ENCODE measurements at places on chromosomes 11 and 22.

DNA sequence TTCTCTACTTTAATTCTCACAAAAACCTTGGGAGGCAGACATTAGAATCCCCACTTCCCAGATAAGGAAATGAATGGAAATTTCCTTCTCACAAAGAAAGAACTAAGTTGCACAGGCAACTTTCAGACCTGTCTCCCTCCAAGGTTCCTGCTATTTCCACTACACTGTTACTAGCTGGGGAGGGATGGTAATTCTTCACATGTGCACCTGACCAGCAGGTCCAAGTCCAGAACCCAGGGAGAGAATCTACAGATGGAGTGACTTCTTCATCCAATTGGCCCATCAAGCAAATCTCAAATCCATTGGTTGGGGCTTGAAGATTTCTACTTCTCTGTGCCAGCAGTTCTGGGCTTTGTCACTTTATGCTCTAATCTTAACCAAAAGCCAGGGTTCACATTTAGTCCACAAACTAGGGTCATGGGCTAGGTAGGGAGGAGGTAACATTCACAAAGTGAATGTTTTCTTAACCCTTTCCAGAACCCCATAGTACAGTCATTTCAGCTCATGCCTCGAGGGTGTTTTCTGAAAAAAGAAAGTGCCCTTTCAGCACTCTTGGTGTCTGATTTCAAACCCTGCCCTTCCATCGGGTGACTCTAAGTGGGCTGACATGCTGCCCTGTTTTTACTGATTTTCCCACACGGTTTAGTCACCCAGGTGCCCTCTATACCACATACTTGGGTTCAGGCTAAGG is 2.7 kb downstream of the POU2AF1 start:
- DNase-seq = no peak

DNA sequence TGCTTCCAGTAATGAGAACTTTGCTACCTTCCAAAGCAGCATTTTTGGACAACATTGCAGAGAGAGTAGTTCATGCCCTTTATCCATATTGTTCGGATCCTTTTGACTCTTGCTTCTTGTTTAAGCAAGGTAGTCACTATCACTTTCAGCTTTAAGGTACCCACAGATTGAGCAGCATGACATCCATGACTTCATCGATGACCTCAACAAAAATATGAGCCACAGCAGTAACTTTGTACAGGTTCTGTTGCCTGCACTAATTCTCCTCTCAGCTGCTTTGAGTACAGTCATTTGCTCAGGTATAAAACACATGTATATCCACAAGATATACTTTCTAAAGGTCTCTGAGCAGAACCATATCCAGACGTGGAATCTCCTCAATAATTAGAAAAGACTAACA is 546.3 kb downstream of the SOX6 start:
- DNase-seq = no peak

DNA sequence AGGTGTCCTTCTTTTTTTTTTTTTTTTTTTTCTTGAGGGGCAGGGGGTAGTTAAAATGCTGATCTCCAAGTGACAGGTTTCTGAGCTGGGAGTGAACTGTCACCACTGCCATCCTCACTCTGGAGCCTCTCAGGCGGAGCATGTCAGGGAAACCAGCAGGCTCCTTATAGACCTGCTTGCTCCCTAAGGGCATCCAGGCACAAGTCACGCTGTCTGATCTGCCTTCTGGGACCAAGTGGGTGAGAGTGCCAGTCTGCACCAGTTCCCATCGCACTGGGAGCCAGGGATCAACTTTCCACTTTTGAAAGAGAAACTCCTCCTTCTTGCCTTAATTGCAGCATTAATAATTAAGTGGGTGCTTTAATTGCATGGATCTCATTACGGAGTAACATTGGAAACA is 537.9 kb upstream of the CADM1 start:
- no peak for DNase-seq

GRCh38 chr11:9462806-9463537 is 2.2 kb downstream of the ZNF143 start:
- no peak for DNase-seq

GRCh38 chr22:44214764-44215163 is 34.0 kb downstream of the PARVG start:
- DNase-seq = no peak

GRCh38 chr22:47423861-47424820 is 661.7 kb downstream of the TBC1D22A start:
- no peak for DNase-seq

DNA sequence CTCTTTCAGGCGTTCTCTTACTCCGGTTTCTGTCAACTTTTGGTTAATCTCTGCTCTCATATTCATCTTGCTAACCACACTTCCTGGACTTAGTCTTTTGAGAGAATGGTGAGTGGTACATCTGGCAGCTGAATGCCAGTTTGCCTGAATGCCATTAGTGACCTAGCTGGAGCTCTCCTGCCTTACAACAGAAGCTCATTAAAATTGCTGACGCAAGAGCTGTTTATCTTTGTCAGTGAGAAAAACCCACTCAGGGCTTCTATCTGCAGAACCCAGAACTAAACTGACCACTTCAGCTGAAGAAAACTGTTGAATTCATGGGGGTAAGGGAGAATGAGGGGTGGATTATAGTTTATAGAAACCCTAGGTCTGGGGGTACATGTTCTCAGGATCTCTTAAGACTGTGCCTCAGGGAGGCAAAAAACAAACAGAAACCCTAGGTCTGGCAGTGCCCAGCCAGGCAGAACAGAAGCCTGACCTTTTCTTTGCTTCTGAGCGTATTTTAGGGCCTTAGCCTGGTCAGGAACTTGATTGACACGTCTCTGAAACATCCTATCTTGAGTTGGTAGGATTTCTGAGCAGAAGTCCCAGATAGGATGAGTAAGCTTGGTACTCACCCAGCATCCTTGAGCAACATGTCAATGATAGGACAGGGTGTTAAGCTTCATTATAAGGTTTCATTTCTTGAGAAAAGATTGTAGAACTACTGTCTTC is 52.8 kb upstream of the YWHAH start:
- no peak for DNase-seq

DNA sequence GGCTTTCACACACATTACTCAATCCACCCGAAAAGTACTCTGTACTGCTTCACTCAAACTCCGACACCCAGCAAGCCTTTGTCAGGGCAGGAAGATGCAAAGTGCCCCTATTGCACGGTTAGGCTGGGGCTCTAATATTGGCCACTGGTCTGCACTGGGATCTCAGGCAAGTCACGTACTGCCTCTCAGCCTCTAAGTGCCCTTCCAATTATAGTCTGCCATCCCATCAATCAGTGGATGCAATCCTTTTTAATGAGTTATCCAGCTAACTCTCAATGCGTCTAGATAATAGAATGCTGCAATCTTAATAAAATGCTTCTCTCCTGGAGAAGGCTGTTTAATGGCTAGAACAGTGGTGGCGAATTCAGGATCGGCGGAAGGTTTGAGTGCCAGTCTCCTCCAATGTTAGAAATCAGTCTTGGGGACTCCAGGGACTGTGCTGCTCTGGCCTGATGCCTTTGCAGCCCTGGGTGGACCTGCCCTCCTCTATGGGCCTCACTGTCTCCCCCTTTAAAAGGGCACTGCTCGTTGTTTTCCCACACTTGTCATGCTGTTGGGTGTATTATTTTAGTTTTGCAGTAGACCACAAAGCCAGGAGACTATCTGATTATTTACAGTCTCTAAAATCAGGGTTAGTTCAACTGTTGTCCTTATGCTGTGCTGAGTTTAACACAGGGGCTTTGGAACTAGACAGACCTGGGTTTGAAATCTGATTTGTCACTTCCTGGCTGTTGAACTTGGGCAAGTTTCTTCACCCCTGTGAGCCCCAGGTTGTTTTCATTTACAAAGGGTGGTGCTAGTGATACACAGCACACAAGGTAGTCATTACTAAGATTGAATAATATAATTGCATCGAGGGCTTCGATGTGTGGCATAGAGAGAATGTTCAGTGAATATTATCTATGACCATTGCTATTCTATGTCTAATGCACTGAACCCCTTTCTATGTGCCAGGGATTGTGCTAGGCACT is 36.7 kb downstream of the CLMP start:
- DNase-seq = no peak

DNA sequence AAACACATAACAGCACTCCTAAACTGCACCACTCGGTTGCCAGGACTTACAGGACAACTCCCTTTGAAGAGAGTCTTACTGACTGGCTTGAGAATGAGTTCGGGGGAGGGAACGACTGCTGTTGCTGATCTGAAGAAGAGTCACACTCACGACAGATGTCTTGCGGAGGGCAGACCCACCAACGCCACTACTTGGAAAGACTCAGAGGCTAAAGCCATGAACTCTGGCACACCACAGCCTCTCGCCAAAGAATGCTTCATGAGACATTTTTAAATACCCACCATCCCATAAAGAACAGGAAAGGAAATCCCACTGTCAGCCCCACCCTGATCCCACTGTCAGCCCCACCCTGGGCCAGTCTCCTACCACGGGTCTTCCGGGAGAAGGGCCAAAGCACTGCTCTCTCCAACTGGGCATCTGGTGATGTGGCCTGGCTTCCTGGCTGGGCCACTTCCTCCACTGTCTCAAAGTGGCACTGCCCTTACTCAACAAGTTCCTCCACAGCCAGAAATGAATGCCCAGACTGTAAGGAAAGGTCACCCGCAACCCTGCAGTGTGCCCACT is 73.6 kb downstream of the MICAL3 start:
- DNase-seq = no peak

DNA sequence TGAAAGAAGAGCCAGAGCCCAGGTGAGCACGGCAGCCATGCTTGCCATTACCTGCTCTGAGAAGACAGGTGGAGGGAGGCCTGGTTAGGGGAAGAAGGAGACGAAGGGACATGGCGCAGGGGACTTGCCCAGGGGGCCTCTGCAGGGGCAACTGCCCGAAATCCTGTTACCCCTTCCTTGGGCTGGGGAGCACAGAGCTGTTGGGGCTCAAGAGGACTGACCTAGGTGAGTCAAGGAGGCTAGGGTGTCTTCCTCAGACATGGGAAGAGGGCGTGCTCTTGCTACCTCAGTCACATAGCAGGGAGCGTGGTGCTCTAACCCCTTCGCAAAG is at the start of gene APOA5:
Gene APOA5 (minus strand): TSS at position 67 of the 331 bp plus-strand sequence. CDS start 19 bp downstream, at position 48.
- DNase-seq = no peak

DNA sequence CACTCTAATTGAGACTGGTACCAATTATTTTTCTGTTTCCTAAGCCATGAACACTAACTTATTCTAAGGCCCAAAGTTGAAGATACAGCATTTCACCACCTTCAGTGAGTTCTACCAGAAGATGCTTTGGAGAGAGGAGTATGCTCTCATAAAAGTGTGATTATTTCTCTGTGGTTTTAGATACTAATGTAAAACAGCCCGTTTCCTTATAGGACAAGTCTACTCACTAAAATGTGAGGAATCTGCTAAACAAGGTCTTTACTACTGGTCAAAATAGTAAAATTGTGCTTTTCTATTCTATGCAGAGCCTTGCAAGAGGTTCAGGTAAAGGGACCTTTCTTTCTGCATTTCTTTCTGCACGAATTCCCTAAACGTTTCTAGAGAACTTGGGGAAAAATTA is 2.4 kb downstream of the LGR4 start:
- DNase-seq = no peak

DNA sequence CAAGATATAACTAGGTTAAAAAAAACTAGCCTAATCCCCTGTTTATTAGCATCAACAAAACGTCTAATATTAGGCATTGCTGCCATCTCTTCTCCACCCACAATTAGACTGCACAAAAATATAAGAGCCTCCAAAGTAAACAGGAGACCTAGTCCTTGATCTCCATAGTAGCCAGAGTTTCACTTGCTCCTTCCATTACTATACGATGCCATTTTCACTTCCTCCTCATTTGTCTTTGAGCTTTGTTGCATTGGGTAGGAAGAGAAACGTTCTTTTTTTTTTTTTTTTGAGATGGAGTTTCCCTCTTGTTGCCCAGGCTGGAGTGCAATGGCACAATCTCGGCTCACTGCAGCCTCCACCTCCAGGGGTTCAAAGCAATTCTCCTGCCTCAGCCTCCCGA is 42.3 kb upstream of the RDX start:
- DNase-seq = no peak

- no peak for DNase-seq
These were observed 240.9 kb upstream of the CADM1 start for GRCh38 chr11:115745066-115745465.
